MM.1S (cell line): ENCODE measurements at places on chromosomes 12 and 14.

- DNase-seq: no peak
Measured at GRCh38 chr14:102696332-102696731, 80.9 kb upstream of the TRAF3 start.

- DNase-seq: no peak
Measured at GRCh38 chr14:68318828-68319227, 474.0 kb downstream of the ZFP36L1 start.

DNA sequence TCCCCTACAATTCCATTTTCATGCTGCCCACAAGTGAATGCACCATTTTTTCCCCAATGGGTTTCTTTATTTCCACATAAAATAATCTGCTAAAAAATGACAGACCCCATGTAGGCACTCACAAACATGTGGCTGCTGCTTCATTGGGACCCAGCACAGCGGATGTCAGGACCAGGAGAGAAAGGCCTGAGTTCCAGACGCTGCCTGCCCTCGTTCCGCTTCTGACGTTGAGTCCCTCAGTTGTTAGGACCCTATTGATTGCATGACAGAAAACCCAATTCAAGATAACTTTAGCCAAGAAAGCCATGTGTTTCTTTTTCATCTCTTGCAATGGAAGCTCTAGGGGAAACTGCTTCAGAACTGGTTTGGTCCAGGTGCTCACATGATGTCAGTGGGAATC is 34.6 kb downstream of the ADGRD1 start:
- no peak for DNase-seq

GRCh38 chr14:42222924-42223471 is 616.3 kb downstream of the LRFN5 start:
- peak; percentile 85 for DNase-seq

GRCh38 chr14:89466484-89466883 is 49.5 kb upstream of the FOXN3 start:
- no peak for DNase-seq
